NCI-H69 (cell line): ENCODE measurements at places on chromosomes 16 and 17.
A peak's percentile ranks its signal among the peaks of the same experiment; 100 is the strongest.

DNA sequence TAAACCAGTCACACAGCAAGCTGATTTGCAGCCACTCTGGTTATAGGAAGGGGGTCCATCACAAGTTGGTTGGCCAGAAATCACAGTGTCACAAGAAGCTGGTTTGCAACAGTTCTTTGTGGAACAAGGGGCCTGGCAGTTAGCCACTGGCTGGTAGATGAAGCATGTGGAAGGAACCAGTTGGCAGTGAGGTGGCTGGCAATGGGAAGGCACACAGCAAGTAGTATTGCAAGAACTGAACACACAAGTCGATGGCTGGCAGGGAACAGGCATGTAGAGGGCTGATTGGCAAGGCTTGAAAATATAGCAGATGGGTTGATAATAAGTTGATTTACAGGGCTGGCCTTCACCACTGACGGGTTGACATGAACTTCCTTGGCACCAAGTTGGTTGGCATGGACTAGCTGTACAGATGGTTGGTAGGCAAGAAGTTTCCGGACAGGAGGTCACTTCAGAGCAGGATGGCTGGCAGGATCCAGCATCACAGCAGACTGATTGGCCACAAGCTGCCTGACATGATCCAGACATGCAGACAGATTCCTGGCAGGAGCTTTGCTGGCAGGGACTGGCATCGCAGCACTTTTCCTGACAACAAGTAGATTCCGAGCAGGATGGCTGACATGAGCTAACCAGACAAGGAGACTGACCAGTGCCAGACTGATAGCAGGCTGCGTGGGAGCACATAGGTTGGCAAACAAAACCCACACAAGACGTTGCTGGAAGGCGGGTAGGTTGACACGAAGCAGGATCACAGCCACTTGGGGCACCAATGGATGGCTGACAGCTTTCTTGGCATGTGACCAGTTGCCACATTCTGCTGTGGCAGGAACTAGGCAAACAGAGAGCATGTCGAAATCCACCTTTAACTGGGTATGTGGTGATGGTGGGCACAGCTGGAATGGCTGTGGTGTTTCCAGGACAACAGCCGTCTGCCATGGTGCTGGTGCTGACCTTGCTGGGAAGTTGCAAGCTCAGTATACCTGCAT lies at the start of gene KRTAP29-1:
KRTAP29-1 (minus strand) TSS at position 936 of the 986 bp plus-strand sequence; CDS start at position 936, 0 bp downstream.
- DNase-seq: no peak

DNA sequence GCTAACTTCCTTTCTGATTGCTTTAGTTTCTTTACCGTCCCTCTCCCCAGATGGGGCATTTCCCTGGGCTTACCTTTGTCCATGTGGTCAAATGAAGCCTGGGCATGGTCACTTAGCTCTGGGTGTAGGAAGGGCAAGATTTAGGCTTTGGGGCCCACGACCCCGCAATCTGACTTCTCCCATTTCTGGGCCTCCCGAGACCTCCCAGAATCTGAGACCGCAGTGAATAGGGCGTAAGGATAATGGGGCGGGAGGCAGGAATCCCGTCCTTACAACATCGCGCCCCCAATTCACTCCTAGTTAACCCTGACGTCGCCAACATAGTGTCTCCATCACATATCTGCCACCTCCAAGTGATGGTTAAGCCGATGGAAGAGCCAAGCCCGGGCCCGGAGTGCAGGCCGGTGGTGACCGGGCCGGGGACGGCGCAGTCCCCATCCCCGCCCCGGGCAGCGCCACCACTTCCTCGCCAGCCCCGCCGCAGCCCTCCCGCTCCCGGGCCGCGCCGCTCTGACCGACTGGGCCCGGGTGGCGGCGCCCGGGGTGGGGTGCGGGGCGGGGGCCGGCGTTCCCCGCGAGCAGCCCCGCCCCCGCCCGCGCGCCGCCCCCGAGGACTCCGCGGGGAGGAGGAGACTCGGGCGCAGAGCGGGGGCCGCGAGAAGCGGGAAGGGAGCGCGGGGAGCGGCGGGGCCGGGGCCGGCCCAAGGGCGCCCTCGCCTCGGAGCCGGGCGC lies at the start of gene RHBDL3:
RHBDL3 (plus strand) TSS at position 641 of the 732 bp plus-strand sequence. CDS start 358 bp downstream, outside the sequence.
- peak; percentile 67 for DNase-seq

DNA sequence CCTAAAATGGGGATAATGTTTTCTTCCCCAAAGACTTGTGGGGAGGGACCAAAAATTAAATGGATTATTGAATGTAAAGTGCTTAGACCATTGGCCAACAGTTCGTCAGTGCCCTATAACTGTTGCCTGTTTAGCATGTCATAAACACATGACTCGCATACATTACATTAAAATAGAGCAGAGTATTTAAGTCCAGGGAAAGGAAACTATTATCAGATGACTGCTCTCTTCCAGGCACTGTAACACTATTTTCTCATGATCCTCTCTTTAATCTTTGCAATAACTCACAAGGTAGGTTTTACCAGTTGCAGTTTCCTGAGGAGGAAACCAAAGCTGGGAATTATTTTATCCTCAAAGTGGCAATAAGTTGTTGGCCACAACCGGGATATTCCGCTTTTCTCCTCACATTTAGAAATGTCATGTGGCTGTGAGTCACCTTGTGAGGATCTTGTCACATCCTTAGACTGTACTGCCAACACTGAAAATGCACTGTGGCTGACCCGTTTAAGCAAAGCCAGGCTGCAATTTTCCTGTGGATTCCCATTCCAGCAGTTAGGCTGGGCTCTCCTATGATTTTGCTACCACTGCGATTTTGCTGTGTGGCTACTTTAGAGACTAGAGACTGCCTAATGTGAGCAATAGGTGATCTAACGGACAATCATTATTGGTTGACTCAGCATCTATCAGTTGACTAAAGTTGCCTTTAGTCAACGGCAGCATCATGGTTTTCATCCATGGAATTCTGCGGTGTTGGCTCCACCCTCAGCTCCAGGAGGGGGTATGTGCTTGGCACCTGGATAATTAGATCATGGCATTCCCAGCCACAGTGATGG lies 58.3 kb upstream of the DHX40 start:
- DNase-seq: no peak

GRCh38 chr16:71711789-71712188 lies 12.7 kb downstream of the PHLPP2 start:
- no peak for DNase-seq

DNA sequence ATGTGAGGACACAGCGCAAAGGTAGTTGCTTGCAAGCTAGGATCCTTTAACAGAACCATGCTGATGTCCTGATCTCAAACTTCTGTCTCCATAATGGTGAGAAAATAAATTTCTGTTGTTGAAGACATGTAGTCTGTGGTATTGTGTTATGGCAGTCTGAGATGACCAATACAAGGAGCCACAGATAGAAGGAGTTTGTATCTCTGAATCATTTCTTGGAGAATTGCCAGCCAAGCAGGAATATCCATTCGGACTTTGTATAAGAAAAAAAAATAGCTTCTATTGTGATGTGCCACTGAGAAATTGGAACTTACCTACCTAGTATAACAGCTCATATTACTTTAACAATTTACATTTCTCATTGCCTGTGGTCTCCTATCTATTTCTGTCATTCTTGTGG lies 447.6 kb upstream of the CA10 start:
- DNase-seq: peak; percentile 60

GRCh38 chr17:27343294-27343693 lies 49.4 kb downstream of the WSB1 start:
- DNase-seq: no peak

GRCh38 chr17:77127735-77128361 lies 12.9 kb upstream of the SEC14L1 start:
- DNase-seq: no peak

GRCh38 chr17:2138318-2138717 lies 83.4 kb downstream of the HIC1 start:
- peak; percentile 77 for DNase-seq

DNA sequence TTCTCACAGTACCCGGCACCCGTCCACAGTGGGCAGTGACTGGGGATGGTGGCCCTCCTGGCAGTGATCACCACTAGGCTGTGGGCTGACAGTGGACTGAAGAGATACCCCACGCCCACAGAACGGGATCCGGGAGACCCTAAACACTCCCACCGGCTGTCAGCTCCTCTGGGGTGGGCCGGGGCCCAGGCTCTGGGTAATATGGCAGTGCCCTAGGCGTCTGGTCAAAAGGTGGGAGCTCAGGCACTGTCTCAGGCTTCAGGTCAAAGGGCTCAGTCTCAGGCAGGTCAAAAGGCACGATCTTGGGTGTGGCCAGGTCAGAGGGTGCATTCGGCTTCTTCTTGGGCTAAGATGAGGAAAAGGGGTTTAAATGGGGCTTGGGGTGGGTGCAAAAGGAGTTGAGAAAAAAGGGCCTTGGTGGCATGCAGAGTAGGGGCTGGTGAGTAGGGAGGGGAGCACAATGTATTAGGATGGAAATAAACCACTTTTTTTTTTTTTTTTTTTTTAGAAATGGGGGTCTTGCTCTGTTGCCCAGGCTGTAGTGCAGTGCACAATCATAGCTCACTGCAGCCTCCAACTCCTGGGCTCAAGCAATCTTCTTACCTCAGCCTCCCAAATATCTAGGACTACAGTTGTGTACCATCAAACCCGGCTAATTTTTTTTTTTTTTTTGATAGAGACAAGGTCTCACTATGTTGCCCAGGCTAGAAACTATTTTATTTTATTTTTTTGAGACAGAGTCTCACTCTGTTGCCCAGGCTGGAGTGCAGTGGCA lies 11.0 kb downstream of the CAVIN1 start:
- no peak for DNase-seq
